Astrocyte (in vitro differentiated cells and primary cell): ENCODE measurements at places on chromosomes 7 and 10. TPM values are rescaled to one million over a fixed set of nuclear protein-coding genes. Genes with fewer than 3 reads are reported as not detected.
A peak's percentile ranks its signal among the peaks of the same experiment; 100 is the strongest.

- peaks cover 27% of the 10 kb centered on the region for H3K36me3 ChIP-seq
- H3K27me3 ChIP-seq, result no peaks in the 10 kb centered on the region
- peak overlapping the region; percentile 96 for H3K27ac ChIP-seq
- peaks cover 25% of the 10 kb centered on the region for H3K4me1 ChIP-seq
These were observed 1.7 kb downstream of the SFXN3 start for GRCh38 chr10:101032637-101033224.

DNA sequence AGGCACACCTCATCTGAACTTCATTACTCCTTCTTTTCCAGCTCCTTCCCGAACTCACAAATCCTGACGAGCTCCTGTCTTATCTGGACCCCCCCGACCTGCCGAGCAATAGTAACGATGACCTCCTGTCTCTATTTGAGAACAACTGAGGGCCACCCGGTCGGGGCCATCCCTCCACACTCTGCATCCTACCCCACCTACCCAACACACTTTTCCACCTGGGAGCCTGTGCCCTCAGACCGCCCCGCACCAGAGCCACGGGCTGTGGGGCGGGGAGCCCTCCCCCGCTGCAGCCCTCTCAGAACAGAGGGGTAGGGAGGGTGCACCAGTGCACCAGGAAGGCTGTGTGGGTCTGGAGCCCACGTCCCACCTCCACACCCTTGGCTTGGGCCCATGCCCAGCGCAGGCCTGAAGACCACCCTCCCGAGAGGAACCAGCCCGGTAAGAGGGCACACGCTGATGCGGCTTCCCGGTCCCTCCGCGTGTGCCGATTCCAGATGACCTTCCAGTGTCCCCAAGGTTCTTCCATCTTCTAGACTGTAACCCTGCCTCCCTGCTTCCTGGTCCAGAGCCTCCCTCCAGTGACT, 34.6 kb upstream of the PPIF start:
- no peak overlapping the region for H3K27ac ChIP-seq
- H3K36me3 ChIP-seq, result peaks cover 19% of the 10 kb centered on the region
- H3K4me1 ChIP-seq, result peaks cover 13% of the 10 kb centered on the region
- DNase-seq, result no peak

GRCh38 chr10:15630353-15630752, 89.4 kb downstream of the ITGA8 start:
- DNase-seq, result no peak
- H3K36me3 ChIP-seq, result no peaks in the 10 kb centered on the region
- no peak overlapping the region for H3K27ac ChIP-seq

ADCY1 gene
- 1.2 and 1.6 TPM in 2 replicates for total RNA-seq

PRR15 gene
- 7.2 and 11.1 TPM in 2 replicates for total RNA-seq

HOXA7 gene
- total RNA-seq, result not detected in 2 replicates

- H3K27me3 ChIP-seq, result no peaks in the 10 kb centered on the region
- no peaks in the 10 kb centered on the region for H3K4me1 ChIP-seq
- H3K4me3 ChIP-seq, result no peak overlapping the region
- H3K36me3 ChIP-seq, result no peaks in the 10 kb centered on the region
These were observed 275.1 kb downstream of the CELF2 start for GRCh38 chr10:11292576-11293302.

- DNase-seq, result no peak
- no peak overlapping the region for H3K27ac ChIP-seq
- no peaks in the 10 kb centered on the region for H3K36me3 ChIP-seq
- no peaks in the 10 kb centered on the region for H3K4me1 ChIP-seq
- no peak overlapping the region for H3K4me3 ChIP-seq
- H3K27me3 ChIP-seq, result no peaks in the 10 kb centered on the region
These were observed 183.7 kb downstream of the ELMO1 start for GRCh38 chr7:37265006-37265405.

GRCh38 chr7:55325371-55325792, 39.8 kb upstream of the LANCL2 start:
- H3K27me3 ChIP-seq, result no peaks in the 10 kb centered on the region
- no peak overlapping the region for H3K27ac ChIP-seq
- no peaks in the 10 kb centered on the region for H3K36me3 ChIP-seq
- H3K4me3 ChIP-seq, result no peak overlapping the region
- peak; percentile 95 for DNase-seq

CRYGN gene
- not detected in 2 replicates for total RNA-seq

GRCh38 chr10:123967626-123968243, 76.1 kb upstream of the CPXM2 start:
- H3K27ac ChIP-seq, result no peak overlapping the region
- no peaks in the 10 kb centered on the region for H3K36me3 ChIP-seq
- H3K4me3 ChIP-seq, result no peak overlapping the region
- peaks cover 15% of the 10 kb centered on the region for H3K27me3 ChIP-seq
- DNase-seq, result peak; percentile 3
- H3K4me1 ChIP-seq, result no peaks in the 10 kb centered on the region

- DNase-seq, result no peak
- no peak overlapping the region for H3K27ac ChIP-seq
- H3K27me3 ChIP-seq, result no peaks in the 10 kb centered on the region
- no peak overlapping the region for H3K4me3 ChIP-seq
These were observed 38.5 kb upstream of the WAC start for GRCh38 chr10:28494420-28494819.

- no peaks in the 10 kb centered on the region for H3K36me3 ChIP-seq
- H3K4me3 ChIP-seq, result no peak overlapping the region
- no peak overlapping the region for H3K27ac ChIP-seq
- H3K4me1 ChIP-seq, result no peaks in the 10 kb centered on the region
- no peaks in the 10 kb centered on the region for H3K27me3 ChIP-seq
These were observed 8.6 kb upstream of the CACUL1 start for GRCh38 chr10:118763202-118763988.

DNA sequence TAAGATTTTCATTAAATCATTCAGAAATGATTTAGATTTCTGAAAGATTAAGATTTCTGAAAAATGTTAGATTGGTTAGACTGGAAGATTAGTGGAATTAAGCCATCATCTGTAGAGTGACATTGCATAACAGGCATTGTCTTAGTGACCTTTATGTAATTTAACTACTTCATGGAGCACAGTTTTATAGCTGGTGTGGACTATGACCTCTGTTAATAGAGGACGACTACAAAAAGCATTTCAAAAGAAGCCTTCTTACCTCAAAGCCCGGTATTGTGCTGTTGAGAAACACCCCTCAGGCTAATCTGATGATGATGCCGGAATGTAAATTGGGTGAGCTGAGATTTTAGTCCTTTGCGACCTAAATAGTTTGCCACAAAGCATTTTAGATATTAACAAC, 55.6 kb downstream of the GALNT11 start:
- no peak for DNase-seq
- H3K27me3 ChIP-seq, result no peaks in the 10 kb centered on the region
- no peak overlapping the region for H3K27ac ChIP-seq
- no peak overlapping the region for H3K4me3 ChIP-seq
- H3K4me1 ChIP-seq, result no peaks in the 10 kb centered on the region

- no peak for DNase-seq
- no peak overlapping the region for H3K4me3 ChIP-seq
- H3K27me3 ChIP-seq, result no peaks in the 10 kb centered on the region
- H3K27ac ChIP-seq, result no peak overlapping the region
- no peaks in the 10 kb centered on the region for H3K36me3 ChIP-seq
These were observed 50.9 kb upstream of the PAPSS2 start for GRCh38 chr10:87608756-87609155.

DNA sequence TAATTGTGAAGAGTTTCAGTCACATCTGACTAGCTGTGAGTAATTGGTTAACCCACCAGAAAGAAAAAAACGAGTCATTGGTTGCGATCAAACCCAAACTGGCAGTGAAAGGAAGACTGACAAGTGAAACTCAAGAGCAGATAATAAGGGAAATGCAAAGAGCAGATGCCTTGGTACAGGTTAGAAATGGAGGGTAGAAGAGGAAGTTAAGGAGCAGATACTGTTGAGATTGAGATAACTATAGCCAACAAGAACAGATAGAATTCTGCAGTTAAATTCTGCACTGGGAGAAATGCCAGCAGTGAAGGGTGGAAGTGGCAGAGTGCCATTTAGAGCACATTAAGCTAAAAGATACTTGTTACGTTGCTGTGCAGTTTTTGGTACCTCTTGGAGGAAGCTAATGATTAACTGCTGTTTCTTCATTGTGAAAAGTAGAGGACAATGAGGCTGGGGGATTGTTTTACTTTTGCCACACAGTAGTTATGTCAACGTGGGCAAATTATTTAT, 65.8 kb downstream of the CDK13 start:
- H3K27me3 ChIP-seq, result no peaks in the 10 kb centered on the region
- no peak overlapping the region for H3K4me3 ChIP-seq
- H3K36me3 ChIP-seq, result peaks cover 10% of the 10 kb centered on the region
- DNase-seq, result peak; percentile 47
- H3K4me1 ChIP-seq, result peaks cover 4% of the 10 kb centered on the region
- H3K27ac ChIP-seq, result no peak overlapping the region

DNA sequence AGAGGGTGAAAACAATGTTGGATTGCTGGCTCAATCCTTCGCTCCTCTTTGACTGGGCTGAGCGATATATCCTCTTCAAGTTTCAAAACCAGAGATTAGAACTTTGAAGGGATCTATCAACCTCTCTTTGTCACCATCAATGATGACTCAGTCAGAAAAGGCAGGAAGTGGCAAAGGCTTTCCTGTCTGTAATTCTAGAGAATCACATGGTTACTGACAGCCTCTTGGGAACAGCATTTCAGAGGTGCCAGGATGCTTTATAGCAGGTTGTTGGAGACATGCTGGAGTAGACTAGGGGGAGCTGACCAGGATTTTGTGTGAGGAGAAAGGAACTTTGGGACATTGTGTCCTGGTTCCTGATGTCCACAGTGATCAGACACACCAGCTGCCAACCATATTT, 81.3 kb downstream of the PRKCQ start:
- peaks cover 2% of the 10 kb centered on the region for H3K4me1 ChIP-seq
- H3K4me3 ChIP-seq, result no peak overlapping the region
- H3K36me3 ChIP-seq, result no peaks in the 10 kb centered on the region
- no peak overlapping the region for H3K27ac ChIP-seq

- H3K27me3 ChIP-seq, result no peaks in the 10 kb centered on the region
- H3K36me3 ChIP-seq, result no peaks in the 10 kb centered on the region
- H3K4me1 ChIP-seq, result peaks cover 12% of the 10 kb centered on the region
These were observed 66.6 kb downstream of the CAV1 start for GRCh38 chr7:116591202-116592040.

DNA sequence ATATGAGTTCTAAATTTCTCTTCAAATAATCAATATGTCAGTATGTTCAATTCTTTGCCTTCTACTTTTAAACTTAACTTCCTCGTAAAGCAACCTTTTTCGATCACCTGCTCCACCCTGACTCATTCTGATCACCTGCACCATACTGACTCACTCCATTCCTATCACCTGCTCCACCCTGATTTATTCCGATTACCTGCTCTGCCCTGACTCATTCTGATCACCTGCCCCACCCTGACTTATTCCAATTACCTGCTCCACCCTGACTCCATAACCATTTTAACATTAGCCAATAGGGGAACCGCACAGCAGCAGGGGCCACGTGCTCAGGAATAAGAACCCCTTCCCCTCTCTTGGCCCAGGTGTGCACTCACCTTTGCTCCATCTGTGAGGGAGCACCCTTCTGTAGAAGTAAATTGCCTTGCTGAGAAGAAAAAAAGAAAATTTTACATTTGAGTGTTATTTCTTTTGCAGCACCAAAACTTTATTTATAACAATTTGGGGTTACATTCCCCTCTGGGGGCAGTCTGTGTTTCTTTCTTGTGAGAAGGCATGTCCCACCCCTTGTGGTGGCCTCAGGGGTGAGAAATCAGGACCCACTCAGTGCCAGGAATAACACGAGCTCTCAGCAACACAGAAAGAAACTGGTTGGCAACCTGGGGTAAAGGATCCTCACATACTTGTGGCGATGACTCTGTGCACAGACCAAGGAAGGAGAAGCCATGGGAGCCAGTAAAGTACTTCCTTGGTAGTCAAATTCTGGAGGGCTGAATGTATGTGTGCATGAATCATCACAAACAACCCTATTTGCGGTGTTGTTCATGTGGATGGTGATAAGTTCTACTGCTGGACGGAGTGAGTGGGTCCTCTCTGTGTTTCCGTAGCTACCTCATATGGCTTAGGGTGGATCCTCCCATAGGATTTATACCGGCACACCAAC, 29.4 kb upstream of the PPP1R9A start:
- DNase-seq, result no peak
- no peak overlapping the region for H3K27ac ChIP-seq
- no peaks in the 10 kb centered on the region for H3K4me1 ChIP-seq
- no peaks in the 10 kb centered on the region for H3K27me3 ChIP-seq

GRCh38 chr7:16320099-16320660, 101.2 kb downstream of the CRPPA start:
- H3K27me3 ChIP-seq, result no peaks in the 10 kb centered on the region
- H3K27ac ChIP-seq, result no peak overlapping the region

DNA sequence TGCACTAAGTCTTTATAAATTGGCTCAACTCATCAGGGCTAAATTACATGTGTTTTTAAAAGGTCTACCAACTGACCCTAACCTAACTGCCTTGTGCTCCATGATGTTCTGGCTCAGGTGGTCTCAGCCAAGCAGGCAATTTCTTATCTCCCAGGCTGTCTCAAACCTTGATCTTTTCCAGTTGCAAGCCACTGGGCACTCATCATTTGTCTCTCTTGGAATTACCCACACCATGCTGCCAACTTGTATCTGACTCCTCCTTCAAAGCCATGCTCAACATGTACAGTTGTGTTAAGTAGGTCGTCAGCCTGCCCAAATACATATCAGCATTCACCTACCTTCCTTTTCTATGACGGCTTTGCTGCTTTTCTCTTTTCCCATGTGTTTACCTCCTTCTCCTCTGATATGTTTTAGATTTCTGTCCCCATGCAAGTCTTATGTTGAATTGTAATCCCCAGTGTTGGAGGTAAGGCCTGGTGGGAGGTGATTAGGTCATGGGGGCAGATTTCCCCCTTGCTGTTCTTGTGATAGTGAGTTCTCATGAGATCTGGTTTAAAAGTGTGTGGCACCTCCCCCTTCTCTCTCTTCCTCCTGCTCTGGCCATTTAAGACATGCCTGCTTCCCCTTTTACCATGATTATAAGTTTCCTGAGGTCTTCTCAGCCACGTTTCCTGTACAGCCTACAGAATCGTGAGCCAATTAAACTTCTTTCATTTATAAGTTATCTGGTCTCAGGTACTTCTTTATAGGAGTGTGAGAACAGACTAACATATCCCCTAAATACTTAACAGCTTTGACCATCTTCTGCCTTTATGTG, 130.0 kb downstream of the ELAPOR2 start:
- no peaks in the 10 kb centered on the region for H3K27me3 ChIP-seq
- H3K27ac ChIP-seq, result no peak overlapping the region
- no peak overlapping the region for H3K4me3 ChIP-seq
- peaks cover 5% of the 10 kb centered on the region for H3K4me1 ChIP-seq
- H3K36me3 ChIP-seq, result no peaks in the 10 kb centered on the region

DNA sequence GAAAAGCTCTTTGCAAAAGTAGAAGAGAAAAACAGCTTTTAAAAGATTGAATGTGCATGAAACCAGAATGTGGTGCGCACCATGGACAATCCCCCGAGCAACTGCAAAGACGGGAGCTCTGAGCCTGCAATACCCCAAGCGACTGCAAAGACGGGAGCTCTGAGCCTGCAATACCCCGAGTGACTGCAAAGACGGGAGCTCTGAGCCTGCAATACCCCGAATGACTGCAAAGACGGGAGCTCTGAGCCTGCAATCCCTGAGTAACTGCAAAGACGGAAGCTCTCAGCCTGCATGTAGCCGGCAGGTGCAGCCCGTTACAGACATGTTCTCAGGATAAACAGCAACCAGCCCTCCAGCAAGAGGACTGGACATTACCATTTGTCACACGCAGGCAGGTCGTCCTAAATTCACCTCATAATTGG, 6.2 kb downstream of the ZNF775 start:
- H3K4me3 ChIP-seq, result no peak overlapping the region
- no peak for DNase-seq
- H3K27ac ChIP-seq, result no peak overlapping the region
- H3K27me3 ChIP-seq, result no peaks in the 10 kb centered on the region
- peaks cover 10% of the 10 kb centered on the region for H3K4me1 ChIP-seq

GDF2 gene
- not detected in 2 replicates for total RNA-seq
